ENCODE measurements at places on chromosomes 5 and 9. TPM values are rescaled to one million over a fixed set of nuclear protein-coding genes. Genes with fewer than 3 reads are reported as not detected.

DNA sequence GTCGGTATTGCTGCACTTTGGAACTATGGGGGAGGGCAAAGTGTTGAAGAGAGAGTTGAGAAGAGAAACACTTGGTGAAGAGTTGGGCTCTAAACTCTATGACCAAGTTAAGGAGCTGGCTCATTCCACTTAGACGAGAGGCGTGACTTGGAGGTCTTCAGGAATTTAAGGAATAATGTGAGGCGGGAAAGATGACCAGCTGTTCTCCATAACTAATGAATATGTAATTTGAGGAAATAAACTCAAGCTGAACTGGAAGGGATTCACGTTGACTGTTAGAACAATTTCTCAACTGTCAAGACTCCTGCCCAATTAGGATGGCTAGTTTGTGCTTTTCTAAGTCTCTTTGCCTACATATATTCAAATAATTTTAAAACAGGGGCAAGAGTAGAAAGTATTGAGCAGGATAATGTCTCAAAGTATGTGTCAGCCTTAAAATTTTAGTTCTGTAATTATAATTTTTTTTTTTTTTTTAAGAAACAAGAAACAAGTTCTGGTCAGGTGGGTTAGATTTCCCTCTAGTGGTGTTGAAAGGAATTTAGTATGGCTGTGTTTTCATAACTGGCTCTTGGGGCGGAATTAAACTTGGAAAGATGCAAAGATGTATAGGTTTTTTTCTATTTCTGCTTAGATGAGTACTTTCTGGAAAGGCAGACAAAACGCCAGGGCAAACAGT, 33.4 kb downstream of the TMEM252 start:
- no peak for DNase-seq

- no peak for DNase-seq
Observed at GRCh38 chr5:159588941-159589340, 258.7 kb upstream of the IL12B start.

DNA sequence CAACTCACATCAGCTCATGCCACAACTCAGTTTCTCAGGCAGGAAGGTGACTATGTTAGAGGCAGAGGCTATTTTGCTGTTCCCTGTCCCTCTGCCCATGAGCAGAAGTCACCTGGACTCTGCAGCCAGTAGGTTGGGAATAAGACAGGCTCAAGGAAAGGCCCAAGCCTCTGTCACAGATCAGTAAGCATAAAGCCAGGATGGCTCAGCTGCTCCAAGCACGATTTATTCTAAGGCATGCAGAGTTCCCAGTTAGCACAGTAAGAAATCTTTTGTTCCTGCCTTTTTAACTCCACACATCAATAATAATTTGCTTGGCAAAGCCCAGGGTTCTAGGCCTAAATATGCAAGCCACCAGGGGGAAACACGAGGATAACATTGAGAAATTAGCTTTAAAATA, 249.0 kb upstream of the ADRA1B start:
- DNase-seq: no peak

- no peak for DNase-seq
Observed at GRCh38 chr9:98807814-98808195, 335 bp downstream of the GALNT12 start.

DNA sequence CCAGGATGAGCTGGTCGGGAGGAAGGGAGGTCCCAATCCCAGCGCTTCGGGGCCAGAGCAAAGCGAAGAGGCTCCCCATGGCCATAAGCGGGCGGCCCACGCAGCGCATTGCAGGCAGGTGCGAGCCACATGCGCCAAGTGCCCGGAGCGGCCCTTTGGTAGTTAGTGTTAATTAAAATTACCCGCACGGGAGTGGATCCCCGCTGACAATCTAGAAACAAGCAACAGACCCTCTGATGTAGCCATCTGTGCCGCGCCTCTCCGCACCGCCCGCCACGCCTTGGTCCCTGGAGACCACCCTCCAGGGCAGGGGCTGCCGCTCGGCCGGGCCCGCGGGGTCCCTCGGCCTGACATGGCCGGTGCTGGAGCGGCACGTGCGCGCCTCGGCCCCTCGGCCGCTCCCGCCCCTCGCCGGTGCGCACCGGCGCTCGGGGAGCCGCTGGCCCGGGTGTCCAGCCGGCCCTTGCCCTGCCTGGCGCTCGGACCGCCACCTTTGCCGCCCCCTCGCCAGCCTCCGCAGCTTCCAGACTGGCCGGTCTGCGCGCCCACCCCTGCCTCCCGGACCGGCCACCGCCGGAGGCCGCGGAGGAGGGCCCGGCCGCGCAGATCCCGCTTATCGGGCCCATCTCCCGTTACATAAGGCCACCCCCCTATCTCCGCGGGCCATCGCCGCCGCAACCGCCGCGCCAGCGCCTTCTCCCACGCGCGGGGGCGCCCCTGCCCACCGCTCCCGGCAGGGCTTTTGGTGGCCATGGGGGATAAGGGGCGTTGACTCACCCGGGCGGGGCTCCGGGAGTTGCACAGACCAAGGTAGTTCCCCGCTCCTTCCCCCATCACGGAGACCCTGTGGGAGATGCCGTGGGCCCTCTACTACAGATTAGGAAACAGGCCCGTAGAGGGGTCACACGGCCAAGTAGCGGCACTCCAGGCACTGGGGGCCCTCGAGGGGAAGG, 1.9 kb upstream of the IL13 start:
- no peak for DNase-seq

GRM6 gene
- total RNA-seq: not detected

RANBP17 gene
- total RNA-seq: 0.10 TPM

NUTM2G gene
- not detected for total RNA-seq
